Stimulated activated CD4-positive, alpha-beta T cell treated with anti-CD3 and anti-CD28 coated beads, Interleukin-1b, Interleukin-23, amount 100 ng/mL, for 4 hours (primary cell): ENCODE measurements at places on chromosomes 4 and X.
A peak's percentile ranks its signal among the peaks of the same experiment; 100 is the strongest.

DNA sequence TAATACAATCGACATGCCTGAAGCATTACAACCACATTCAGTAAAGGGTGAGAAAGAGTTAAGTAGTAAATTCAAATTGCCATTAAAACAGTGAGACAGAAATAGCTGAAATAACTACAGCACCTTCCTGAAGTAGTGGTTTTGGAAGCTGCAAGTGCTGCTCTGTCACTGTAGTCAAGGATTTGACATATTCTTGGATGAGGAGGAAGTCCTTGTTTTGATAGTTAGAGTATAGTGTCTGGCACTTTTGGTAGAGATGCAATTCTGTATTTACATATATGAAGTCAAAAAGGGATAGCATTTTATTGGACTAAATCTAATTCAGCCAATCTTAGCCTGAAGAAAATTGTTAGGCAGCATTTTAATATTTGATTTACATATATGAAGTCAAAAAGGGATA lies 1559.6 kb downstream of the TECRL start:
- no peak for DNase-seq

DNA sequence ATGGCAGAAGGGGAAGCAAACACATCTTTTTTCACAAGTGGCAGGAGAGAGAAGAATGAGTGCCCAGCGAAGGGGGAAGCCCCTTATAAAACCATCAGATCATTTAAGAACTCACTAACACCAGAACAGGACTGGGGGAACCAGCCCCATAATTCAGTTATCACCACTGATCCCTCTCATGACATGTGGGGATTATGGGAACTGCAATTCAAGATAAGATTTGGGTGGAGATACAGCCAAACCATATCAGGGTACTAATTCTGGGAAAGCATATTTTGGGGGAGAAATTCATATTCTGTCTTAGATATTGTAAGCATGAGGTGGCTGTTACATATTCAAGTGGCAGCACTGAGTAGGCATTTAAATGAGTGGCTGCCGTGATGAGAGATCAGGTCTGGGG lies 87.8 kb downstream of the RAPGEF2 start:
- DNase-seq = no peak

GRCh38 chrX:135531813-135532212 lies 11.4 kb downstream of the INTS6L start:
- no peak for DNase-seq

GRCh38 chr4:83248486-83248885 lies 36.1 kb downstream of the COQ2 start:
- DNase-seq = no peak

DNA sequence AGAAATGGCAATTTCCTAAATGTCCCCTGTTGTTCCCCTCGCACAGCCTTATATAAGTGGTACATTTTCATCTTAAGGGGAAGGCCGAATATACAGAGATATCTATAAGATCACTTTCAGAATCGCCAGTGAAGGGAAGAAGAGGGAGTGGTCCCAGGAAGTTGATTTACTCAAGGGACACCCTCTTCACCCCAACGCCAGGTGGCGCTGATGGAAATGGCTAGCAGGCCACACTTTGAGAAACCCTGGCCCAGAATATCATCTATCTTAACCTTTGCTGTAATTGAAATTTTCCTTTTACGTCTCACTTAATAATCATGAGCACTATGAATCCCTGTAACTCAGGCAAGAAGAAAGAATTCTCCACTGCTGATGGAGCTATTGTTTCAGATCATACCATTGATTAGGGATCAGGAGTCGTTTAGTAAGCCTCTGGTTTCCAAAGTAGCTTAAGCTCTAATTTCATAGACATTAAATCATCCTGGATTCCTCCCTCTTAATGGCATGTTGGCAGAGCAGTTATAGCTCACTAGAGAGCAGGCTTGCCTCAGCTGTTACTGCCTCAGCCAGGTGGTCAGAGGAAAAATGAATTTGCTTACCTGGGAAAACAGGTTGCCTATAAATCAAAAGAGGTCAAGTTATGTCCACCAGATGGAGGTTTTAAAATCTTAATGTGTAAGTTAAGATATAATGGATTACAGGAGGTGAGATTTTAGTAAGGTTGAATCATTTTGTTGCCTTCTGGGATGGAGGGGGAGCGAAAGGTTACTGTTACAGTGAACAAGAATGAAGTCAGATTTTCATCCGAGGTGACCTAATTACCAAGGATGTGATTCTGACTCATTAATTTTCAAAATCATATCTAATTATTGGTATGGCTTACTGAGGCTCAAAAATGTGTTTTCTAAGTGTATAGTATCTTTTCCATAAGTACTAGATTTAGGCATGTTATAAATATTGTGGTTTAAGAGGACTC lies 941.2 kb upstream of the TENM3 start:
- DNase-seq = no peak

DNA sequence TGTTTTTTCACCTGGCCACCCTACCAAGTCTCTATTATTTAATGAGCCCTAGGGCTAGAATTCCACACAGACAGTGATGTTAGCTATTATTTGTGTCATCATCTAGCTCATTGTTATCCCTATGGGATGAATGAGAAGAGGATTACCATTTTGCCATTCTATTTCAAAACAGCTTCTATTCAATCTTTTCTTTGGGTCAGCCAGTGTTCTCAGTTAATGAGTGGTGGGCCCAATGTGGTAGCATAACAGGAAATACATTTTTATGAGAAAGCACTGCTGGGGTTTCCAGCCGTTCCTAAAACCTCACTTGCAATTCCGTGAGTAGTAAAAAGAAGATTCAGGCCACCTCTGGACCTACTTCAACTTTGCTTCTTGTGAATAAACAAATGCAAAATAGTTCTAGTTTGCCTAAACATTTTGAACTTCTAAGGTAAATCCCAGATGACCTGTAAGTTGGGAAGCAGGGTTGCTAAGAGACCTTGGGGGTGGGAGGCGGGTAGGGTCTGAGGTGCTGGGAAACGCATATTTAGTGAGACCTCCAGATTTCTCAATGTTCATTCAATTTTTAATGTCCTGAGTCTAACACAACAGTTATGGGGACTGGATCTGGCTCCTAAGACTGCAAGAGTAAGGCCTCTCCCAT lies 24.8 kb upstream of the CYP2U1 start:
- no peak for DNase-seq

DNA sequence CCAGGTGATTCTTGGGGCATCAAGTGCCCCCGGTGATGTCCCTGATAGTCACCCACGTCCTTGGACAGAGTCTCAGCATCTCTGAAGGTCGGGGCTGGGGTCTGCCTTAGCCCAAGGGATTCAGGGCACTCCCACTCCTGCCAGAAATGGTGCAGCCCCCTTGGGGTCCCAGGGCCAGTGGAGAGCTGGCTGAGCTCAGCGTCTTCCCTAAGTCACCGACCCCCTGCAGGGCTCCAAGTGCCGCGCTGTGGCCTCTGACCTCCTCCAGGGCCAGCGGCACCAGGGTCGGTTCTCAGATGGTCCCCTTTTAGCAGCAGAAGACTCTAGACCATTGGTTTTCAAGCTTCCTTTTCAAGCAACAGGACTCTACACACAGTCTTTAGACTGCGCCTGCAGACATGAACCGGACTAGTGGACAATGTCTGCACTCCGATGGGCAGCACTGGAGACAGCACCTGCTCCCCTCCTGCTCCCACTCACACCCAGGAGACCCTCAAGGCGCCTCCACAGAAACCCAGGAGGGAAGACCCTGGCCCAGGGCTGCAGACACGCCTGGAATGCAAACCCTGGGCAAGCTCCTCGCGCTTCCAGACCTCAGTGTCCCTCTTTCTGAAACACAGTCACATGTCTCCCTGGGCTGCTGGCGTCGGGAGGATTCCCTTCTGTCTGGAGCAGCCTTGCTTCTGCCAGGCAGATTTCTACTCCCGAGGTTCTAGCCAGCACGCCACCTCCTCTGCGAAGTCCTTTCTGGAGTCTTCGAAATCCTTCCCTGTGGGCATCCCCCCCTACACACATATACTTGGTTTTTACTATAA lies 53.9 kb downstream of the ABLIM2 start:
- no peak for DNase-seq

DNA sequence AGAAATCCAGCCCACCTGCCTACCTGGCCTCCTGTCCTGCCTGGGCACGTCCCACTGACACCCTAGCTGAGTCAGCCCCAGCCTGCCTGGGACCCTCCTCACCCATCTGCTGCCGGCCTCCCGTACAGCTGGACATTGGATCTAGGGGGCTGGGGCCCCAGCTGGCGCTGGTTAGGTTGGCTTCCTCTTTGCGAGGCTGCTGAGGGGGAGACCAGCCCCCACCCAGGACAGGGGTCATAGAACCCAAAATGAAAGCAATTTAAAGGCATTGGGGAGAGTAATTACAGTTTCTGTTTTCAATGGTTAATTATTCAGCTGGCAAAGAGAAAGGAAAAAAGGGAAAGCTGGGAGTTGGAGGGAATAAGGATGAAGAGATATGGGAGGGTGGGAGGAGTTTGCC lies 15.8 kb downstream of the EFNB1 start:
- DNase-seq = no peak

DNA sequence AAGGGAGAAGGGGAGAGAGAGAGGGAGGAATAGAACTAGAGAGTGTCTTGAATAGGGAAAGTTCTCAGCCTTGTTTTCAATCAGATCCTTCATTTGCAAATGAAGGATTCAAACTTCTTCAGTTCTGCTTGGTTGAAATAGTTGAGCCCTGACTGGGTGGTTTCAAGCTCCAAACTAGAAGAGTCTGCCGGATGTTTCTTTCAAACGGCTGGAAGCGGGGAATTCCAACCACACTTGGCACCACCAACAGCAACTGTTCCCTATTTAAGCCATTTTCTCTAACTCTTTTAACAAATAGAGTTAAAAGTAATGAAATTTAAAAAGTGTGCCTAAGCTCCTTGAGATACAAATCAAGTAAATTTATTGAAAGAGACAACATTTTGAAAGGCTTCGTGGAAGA lies 67.5 kb upstream of the DDX60 start:
- DNase-seq = no peak

- peak; percentile 11 for DNase-seq
These were observed 9.2 kb downstream of the VSIG4 start for GRCh38 chrX:66030505-66031317.

GRCh38 chr4:170497112-170497511 lies 407.4 kb upstream of the AADAT start:
- no peak for DNase-seq

- DNase-seq = no peak
These were observed 66.7 kb downstream of the DRD5 start for GRCh38 chr4:9847968-9848748.

DNA sequence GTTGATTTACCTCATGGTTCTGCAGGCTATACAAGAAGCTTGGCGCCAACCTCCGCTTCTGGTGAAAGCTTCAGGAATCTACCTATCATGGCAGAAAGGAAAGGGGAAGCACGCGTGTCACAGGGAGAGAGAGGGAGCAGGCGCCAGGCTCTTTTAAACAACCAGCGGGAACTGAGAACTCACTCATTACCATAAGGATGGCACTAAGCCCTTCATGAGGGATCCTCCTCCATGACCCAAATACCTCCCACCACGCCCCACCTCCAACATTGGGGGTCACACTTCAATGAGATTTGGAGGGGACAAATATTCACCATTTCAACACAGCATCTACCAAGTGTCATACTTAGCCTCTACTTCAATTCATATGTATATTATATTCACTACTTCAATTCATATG lies 18.8 kb upstream of the TBC1D8B start:
- no peak for DNase-seq

GRCh38 chr4:98662626-98663225 lies 4.3 kb upstream of the TSPAN5 start:
- peak; percentile 31 for DNase-seq

DNA sequence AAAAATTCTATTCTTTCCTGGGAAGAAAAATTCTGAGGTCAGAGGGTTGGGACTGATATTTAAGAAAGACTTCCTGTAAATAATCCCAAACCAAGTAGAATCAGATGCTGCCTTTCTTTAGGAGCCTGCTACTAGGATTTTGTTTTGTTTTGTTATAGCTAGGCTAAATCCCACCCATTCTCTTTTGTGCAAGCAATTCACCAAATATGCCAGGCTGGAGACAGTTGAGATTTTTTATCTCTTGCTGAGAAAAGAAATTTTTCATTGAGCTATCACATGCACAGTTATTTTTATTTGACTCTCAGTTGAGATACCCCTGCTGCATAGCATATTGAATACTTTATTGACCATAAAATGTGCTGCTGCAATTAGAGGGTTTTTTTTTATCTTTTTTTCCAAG lies 196.0 kb downstream of the KCNIP4 start:
- no peak for DNase-seq

DNA sequence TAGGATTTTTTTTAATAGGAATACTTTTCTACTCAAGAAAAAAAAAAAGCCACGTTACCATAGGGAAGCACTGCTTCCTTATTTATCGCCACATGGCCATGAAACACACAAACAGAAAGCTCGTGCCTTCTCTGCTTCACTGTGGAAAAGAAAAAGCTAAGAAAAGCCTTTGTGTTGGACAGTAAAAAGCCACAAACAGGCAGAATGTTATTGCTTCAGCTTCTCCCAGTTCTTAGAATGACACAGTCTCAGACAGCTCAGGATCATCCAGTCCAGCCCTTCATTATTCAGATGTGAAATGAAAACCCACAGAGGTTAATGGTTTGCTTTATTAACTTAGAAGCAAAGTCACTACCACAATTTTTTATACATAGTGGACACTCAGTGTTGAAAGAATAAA lies 181.6 kb upstream of the NOCT start:
- no peak for DNase-seq

GRCh38 chr4:129623233-129623875 lies 527.4 kb downstream of the C4orf33 start:
- DNase-seq = no peak

- no peak for DNase-seq
These were observed 1403.5 kb upstream of the PABPC4L start for GRCh38 chr4:135605076-135605475.

DNA sequence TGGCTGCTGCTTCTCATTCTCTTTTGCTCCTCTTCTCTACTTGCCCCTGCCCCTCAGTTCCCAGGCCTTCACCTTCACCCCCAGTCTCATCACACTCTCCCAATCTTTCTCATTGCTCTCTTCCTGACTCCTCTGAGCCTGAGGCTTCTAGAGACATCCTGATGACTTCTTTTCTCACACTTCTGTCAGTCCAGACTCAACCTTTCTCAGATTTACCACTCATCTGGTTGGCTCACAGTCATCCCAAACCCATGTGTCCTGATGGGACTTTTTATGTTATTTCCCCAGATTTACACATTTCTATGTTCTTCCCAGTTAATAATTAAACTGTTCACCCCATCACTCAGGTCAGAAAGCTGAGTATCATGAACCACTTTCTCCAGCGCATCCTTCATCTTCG lies 68.0 kb downstream of the TMA16 start:
- DNase-seq = no peak

DNA sequence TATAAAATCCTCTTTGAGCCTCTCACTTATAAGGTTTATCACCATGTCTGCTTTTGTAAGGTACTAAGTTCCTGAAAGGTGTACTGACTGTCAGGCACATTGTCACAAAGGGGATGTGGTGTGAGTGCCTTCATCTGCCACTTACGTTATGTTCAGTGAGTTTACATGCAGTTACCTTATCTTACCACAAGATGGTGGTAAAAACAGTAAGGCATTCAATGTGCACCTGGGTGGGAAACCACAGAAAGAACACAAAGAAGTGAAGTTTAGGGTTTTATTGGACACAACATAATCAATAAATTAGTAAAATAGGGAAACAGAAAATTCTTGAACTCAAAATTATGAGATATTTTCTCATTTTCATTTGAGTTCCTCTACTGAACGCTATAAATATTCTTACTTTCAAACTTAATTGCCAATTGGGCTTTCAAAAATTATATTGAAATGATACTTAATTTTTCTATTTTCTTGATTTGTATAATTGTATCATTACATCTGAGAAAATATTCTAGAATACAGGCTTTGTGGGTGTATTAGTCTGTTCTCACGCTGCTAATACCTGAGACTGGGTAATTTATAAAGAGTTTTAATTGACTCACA lies 650.8 kb downstream of the PCDH7 start:
- DNase-seq = no peak

- no peak for DNase-seq
These were observed 117.7 kb downstream of the PPA2 start for GRCh38 chr4:105356194-105356593.
